ENCODE measurements at places on chromosomes 12 and 14. TPM values are rescaled to one million over a fixed set of nuclear protein-coding genes. Genes with fewer than 3 reads are reported as not detected.

- peak; percentile 89 for DNase-seq
These were observed at the start of gene SVOP for GRCh38 chr12:109020796-109021380. Gene SVOP, minus strand, starts transcription at chr12:109021068. Its CDS starts 200 bp downstream, at chr12:109020868.

- peak; percentile 69 for DNase-seq
These were observed 851 bp downstream of the HSP90B1 start for GRCh38 chr12:103930787-103931735.

KIF5A gene
- 0.14 TPM for total RNA-seq

- no peak for DNase-seq
These were observed 12.3 kb downstream of the EP400 start for GRCh38 chr12:131962069-131962468.

DNA sequence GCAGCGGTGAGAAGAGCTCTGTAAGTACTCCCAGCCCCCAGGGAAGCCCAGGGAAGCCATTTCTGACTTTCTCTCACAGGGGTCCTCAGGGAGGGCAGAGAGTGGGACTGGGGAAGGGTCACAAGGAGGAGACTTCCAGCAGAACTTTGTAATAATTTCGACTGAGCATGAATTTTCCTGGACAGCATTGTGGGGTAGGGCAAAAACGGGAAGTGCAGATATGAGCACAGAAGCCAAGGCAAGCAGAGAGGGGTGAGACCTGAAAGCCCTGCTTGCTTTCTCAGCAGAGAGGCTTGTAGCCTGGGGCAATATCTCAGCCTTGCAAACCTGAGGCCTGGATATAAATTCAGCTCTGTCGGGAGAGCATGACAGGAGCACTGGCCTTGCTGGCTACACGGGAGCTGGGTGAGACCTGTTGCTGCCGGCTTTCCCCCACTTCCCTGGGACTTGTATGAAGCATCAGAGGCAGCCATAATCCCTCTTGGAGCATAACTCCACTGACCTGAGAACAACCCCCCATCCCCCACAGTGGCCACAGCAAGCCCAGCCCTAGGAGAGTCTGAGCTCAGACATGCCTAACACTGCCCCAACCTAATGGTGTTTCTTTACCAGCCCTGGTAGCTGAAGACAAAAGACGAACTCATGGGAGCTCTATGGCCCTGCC is 9.8 kb upstream of the IQSEC3 start:
- DNase-seq: no peak

- no peak for DNase-seq
These were observed 756.5 kb upstream of the TBX3 start for GRCh38 chr12:115440438-115440837.

SCN8A gene
- total RNA-seq: 1.1 TPM

DNA sequence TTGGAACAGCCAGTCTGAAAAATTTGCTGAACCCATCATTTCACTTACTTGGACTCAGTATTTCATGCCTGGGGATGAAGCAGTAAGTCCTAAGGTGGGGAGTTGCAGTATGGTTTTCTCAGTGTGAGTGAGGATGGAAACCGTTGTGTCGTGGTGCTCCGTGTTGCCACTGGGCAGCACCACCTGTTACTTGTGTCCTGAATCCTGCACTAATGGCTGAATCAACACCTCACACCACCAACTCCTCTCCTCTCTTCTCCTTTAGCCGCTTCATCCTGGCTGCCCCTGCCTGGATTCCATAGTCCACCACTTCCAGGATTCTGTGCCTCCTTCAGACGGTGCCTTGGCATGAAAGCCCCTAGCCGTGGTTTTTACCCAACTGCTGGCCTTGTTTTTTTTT is 3.0 kb upstream of the EP400 start:
- DNase-seq: peak; percentile 3

HCAR1 gene
- 0.20 TPM for total RNA-seq

- no peak for DNase-seq
These were observed 26.5 kb upstream of the PLXNC1 start for GRCh38 chr12:94121886-94122285.

- DNase-seq: no peak
These were observed 881 bp upstream of the PUS1 start for GRCh38 chr12:131928080-131928710.

DNA sequence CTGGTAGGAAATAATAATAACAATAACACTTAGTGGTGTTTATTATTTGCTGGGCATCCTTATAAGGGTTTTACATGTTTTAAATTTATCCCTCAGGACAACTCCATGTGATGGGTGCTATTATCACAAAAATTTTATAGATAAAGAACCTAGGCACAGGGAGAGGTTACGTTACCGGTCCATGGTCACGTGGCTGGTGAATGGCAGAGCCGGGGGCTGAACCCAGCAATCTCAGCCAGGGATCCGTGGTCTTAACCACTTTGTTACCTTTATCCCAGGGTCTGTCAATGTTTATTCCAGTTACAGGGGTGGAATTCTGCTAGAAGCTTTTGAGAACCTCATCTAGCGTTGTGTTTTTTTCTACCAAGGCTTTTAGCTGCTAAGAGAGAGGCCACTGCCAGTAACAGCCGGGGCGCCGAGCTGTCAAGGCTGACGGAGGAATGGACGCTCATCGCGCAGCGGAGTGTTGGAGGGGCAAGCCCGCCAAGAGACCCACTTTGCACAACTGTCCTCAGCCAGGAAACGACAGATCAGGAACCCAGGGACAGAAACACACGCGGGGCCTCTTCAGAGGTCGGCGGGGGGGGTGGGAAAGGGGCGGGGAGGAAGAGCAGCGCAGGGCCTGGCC is 418 bp downstream of the AMN1 start:
- no peak for DNase-seq

- DNase-seq: no peak
These were observed 11.7 kb downstream of the RAD9B start for GRCh38 chr12:110513842-110514241.

GRCh38 chr14:29163109-29163508 is 396.5 kb downstream of the FOXG1 start:
- DNase-seq: no peak

- no peak for DNase-seq
These were observed 1579.2 kb downstream of the AACS start for GRCh38 chr12:126644236-126645020.
